Large intestine (tissue), 12 donors: ENCODE measurements at places on chromosomes 13 and 19. TPM values are rescaled to one million over a fixed set of nuclear protein-coding genes. Genes with fewer than 3 reads are reported as not detected.

GRCh38 chr13:95452375-95452774 is 100.1 kb upstream of the CLDN10 start:
- H3K27ac ChIP-seq: no peak overlapping the region
- no peaks in the 10 kb centered on the region for H3K4me1 ChIP-seq
- no peaks in the 10 kb centered on the region for H3K36me3 ChIP-seq

GRCh38 chr13:66128692-66129269 is 1101.4 kb downstream of the PCDH9 start:
- H3K4me3 ChIP-seq: no peak overlapping the region
- H3K36me3 ChIP-seq: no peaks in the 10 kb centered on the region
- H3K27ac ChIP-seq: no peak overlapping the region
- no peaks in the 10 kb centered on the region for H3K27me3 ChIP-seq

DNA sequence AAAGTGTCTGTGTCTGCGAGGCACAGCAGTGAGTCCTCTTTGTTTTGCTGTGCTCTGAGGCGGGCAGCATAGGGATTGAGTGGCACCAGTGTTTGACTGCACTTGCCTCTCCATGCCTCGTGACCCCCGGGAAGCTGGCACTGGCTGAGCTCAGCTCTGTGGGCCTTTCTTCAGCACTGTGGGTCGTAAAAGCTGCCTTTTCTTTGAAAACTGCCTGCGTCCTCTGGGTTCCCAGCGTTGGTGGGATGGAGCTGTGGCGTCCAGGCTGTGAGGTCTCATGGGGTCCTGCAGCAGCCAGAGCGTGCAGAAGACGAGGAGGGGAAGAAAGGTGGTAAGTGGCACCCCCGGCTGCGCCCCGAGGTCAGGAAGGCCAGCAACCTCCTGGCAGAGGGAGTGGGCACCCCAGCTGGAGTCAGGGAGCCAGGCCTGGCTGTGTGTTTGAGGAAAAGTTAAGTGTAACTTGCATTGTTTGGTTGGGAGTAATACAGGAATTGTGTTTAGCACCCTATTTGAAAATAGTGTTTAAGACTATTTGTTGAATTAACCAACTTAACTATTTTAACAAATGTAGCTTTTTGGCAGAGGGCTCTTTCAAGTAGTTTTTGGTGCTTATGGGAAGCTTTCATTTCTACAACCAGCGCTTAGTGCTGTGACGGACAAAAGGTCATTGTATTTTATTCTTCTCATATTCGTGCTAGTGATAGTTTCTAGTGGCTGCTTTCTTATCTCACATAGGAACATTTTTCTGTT is 79.3 kb upstream of the TEX29 start:
- no peaks in the 10 kb centered on the region for H3K4me1 ChIP-seq
- H3K27ac ChIP-seq: no peak overlapping the region
- H3K27me3 ChIP-seq: no peaks in the 10 kb centered on the region
- H3K36me3 ChIP-seq: peaks cover 42% of the 10 kb centered on the region

GRCh38 chr19:3975144-3975543 is 4.2 kb upstream of the DAPK3 start:
- peaks cover 49% of the 10 kb centered on the region for H3K36me3 ChIP-seq
- H3K27me3 ChIP-seq: no peaks in the 10 kb centered on the region
- no peak overlapping the region for H3K4me3 ChIP-seq
- no peak overlapping the region for H3K27ac ChIP-seq
- peaks cover 2% of the 10 kb centered on the region for H3K4me1 ChIP-seq

DNA sequence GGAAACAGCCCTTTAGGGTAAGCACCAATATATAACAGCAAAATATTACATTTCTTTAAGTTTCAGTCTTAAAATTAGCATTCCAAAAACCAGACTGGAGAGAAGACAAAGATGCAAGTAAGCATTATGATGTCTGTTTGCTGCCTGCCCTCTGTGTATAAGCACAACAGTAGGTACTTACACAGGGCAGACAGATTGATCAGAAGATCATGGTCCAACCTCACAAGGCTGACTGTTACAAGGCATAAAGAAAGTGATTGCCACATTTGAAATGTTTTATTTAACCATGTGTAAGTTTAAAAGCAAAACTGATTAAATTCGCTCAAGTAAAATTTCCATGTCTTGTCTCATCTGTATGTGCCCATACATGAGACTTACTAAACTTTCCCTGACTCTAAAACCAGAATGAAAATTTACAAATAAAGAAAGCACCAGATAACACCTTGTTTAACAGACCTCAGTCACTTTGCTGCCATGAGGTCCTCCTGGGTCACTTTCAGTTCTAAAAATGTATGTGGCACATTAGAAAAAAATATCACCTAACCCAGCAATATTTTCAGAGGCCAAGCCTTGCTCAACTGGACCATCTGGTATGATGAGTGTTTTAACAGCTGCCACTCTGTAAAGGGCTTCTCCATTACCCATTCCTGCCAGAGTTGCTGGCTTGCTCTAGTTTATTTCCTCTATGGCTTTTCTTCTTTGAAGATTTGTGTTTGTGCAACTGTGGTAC is 297.0 kb downstream of the RBM26 start:
- H3K36me3 ChIP-seq: no peaks in the 10 kb centered on the region
- DNase-seq: no peak
- no peaks in the 10 kb centered on the region for H3K4me1 ChIP-seq
- H3K4me3 ChIP-seq: no peak overlapping the region

DNA sequence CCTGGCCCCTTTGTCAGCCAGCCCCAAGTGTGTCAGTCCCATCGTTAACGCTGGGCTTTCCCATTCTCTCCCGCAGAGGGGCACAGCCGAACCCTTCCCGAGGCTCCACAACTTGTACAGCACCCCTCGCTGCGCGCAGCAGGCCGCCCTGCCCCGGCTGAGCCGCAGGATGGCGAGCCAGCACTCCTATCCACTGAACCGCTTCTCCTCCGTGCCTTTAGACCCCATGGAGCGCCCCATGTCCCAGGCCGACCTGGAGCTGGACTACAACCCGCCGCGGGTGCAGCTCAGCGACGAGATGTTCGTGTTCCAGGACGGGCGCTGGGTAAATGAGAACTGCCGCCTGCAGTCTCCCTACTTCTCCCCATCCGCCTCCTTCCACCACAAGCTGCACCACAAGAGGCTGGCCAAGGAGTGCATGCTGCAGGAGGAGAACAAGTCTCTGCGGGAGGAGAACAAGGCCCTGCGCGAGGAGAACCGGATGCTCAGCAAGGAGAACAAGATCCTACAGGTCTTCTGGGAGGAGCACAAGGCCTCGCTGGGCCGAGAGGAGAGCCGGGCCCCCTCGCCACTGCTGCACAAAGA is 11.1 kb downstream of the CBY2 start:
- H3K4me3 ChIP-seq: no peak overlapping the region
- H3K27ac ChIP-seq: no peak overlapping the region
- H3K27me3 ChIP-seq: no peaks in the 10 kb centered on the region

DNA sequence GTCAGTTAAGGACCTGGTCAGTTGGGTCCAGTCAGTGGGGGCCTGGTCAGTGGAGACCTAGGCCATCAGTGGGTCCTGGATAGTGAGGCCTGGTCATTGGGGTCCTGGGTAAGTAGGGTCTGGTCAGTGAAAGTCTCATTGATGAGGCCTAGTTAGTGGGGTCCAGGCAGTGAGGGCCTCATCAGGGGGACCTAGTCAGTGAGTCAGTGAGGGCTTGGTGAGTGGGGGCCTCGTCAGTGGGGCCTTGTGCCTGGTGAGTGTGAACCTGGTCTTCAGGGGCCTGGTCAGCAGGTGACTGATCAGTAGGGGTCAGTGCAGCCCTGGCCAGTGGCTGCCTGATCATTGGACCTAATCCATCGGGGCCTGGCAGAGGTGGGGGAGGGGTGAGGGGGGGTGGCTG is 42.6 kb upstream of the TPM4 start:
- no peaks in the 10 kb centered on the region for H3K4me1 ChIP-seq
- H3K27me3 ChIP-seq: no peaks in the 10 kb centered on the region
- no peaks in the 10 kb centered on the region for H3K36me3 ChIP-seq
- H3K27ac ChIP-seq: no peak overlapping the region
- DNase-seq: no peak

DNA sequence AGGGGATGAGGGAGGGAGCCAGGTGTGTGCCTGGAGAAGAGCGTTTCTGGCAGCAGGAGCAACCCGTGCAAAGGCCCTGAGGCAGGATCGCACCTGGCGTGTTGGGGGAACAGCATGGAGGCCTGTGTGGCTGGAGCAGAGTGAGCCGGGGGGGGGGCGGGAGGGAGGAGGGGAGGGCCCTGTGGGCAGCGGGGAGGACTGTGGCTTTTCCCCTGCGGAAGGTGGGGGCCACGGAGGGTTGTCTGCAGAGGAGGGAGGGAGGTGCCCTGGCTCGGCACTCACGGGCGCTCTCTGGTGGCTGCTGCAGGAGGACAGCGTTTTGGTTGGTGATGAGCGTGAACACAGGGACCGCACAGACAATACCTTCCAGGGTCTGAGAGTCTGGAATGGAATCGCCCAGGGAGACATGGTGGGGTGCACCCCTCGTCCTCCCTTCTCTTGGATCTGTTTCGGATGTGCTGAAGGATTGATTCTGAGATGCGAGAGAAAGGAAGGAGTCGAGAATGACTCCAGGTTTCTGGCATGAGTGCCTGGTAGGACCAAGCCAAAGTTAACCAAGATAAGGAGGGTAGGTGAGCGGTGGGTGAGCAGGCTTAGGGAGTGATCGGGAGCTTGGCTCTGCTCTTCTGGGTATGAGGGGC is 6.5 kb downstream of the RAB11B start:
- peaks cover 4% of the 10 kb centered on the region for H3K4me1 ChIP-seq
- no peak overlapping the region for H3K4me3 ChIP-seq
- H3K36me3 ChIP-seq: peaks cover 24% of the 10 kb centered on the region
- H3K27me3 ChIP-seq: no peaks in the 10 kb centered on the region

DNA sequence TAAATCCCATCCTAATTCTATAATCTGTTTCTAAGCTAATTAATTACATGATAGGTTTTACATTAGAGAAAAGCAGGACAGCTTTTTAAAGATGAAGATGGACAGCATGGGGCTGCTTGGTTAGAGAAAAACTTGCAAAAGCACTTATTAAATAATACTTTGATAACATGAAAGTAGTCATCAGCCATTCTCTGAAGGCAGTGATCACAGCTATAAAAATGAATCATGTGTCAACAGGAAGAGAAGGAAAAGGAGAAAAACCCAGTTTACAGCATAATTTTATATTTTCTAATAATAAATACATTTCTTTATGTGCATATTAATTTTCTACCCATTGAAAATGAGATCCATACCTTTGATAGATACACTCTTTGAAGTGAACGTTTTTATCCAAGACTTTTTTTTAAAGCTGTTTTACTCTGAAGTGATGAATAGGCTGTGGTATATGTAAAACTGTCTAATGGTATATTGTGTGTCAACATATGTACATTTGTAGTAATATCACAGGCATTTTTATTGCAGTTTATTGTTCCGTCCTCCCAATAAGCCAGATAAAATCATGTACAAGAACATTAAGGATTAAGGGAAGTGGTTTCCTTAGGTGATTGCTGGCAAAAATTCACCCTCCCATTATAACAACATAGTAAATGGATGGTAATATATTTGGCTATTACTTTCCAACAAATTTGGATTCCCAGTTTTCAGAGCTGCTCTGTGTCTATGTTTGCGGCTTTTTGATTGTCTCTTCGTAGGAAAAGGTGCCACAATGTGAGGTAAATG is 1.3 kb upstream of the KLF5 start:
- peaks cover 7% of the 10 kb centered on the region for H3K36me3 ChIP-seq
- H3K4me1 ChIP-seq: peaks cover 3% of the 10 kb centered on the region
- H3K4me3 ChIP-seq: peak overlapping the region; percentile 70

- H3K36me3 ChIP-seq: peaks cover 14% of the 10 kb centered on the region
- DNase-seq: no peak
- no peaks in the 10 kb centered on the region for H3K27me3 ChIP-seq
- no peak overlapping the region for H3K27ac ChIP-seq
Measured at GRCh38 chr13:48318821-48319511, 15.4 kb downstream of the RB1 start.

The OVOL3 gene
- polyA plus RNA-seq: 0.09 TPM

The DNAAF3 gene
- polyA plus RNA-seq: 0.99 TPM

The SLITRK5 gene
- 0.43 TPM for polyA plus RNA-seq

The ICAM4 gene
- 1.2 TPM for polyA plus RNA-seq
